ENCODE measurements at places on chromosomes 12 and 14.
A peak's percentile ranks its signal among the peaks of the same experiment; 100 is the strongest.

DNA sequence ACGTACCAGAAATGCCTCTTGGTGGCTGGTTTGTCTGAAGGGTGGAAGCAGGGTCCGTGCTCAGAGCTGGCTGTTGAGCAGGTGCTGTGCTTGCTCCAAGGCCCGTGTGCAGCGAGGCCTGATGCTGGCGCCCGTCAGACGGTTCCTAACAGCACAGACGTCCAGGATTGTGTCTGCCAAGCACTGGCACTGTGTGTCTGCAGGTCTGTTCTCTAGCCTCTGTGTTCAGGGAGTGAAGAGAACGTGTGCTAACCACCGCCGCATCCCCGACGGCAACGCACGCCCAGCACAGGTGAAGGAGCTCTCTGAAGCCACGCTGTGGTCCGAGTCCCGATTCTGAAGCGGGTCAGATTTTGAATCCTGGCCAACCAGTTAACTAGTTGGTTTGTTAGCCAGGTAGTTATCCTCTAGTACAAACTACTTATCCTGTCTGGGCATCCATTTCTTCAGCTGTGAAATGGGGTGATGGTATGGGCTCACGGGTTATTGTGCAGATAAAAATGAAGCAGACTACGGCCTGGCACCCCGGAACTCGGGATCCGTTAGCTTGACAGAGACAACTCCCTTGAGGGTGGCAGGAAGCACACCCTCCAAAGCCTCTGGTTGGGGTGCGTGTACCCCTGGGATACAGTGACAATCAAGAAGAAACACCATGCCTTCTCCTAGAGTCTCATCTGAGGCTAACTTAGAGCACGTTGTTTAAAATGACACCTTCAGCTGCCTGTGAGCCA, 18.6 kb upstream of the TDRD9 start:
- DNase-seq: no peak

DNA sequence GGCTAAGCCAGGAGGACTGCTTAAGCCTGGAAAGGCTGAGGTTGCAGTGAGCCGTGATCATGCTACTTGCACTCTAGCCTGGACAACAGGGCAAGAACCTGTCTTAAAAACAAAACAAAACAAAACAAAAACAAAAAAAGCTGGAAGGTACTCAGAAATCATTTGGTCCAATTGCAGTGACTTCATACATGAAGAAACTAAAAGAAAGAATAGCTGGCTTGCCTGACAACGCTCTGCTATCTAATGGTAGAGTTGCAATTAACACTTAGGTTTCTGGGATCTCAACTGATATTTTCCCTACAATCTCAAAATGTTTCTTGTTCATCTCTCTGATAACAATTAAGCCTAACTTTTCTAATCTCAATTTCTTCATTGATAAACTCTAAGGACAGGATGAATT, 13.7 kb downstream of the EEA1 start:
- no peak for DNase-seq

GRCh38 chr14:23009939-23010726, at the start of gene C14orf93:
Gene C14orf93 (minus strand): TSS chr14:23010143. CDS start chr14:22999023, 11,120 bp downstream.
- DNase-seq: peak; percentile 63

DNA sequence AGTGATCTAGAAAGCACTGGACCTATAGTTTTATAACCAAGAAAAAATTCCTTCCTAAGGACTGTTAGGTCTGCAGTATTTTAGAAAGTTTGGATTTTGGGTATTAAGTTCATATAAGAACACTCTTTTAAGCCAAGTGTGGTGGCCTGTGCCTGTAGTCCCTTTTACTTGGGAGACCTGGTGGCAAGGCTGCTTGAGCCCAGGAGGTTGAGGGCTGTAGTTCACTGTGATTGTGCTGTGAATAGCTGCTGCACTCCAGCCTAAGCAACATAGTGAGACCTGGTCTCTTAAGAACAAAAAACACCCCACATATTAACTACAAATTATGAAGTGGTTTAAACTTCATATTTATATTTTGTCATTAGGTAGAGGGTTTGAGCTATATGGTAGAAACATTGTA, 9.7 kb downstream of the DNM1L start:
- DNase-seq: no peak

- peak; percentile 51 for DNase-seq
Measured at GRCh38 chr14:61860294-61860918, 98.2 kb downstream of the SNAPC1 start.

DNA sequence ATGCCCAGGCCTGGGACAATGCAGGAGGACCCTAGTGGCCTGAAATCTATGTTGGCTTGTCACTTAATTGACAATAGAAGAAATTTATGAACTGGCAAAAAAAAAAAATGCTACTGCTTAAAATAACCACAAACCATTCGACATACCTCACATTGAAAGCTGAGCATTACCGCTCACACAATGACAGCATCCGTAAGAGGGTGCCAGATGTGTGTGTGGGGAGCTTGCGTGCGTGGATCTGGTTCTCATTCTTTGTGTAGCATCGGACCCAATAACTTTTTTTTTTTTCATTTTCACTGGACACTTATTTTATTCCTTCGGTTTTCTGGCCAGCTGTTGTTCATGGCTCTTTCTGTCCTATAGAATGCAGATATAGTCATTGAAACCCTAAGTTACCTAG, 216.7 kb downstream of the VRK1 start:
- DNase-seq: no peak

- no peak for DNase-seq
Measured at GRCh38 chr14:53042480-53042879, 91.6 kb upstream of the FERMT2 start.

All from stimulated activated CD8-positive, alpha-beta memory T cell treated with anti-CD3 and anti-CD28 coated beads, Interleukin-7, amount 100 ng/mL, for 24 hours (primary cell).